Glomerular endothelial cell (primary cell): ENCODE measurements at places on chromosomes 6 and 20. TPM values are rescaled to one million over a fixed set of nuclear protein-coding genes. Genes with fewer than 3 reads are reported as not detected.
A peak's percentile ranks its signal among the peaks of the same experiment; 100 is the strongest.

DNA sequence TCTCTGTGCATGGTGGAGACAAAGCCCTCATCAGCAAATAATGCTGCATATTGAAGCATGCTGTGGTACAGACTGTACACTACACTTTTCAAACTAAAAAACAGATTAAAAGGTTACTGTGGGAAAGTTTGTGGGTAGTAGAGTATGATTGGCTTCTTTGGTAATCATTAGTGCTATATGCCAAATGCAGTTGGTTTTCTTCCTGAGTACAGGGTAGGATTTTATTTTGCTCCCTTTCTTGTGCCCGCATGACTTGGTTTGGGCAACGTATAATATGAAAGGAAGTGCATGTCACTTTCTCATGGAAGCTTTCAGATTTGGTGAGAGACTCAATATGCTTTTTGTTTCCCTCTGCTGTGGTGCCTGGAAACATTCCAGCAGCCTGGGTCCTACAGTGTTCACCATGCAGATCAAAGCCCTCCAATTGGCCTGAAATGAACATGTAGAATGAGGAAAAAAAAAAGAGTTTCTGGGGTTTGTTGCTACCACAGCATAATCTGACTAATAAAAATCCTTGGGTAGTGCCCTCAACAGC, 270.7 kb upstream of the ADGRB3 start:
- no peak for DNase-seq

SLC25A27 gene
- 2.2 and 2.6 TPM in 2 replicates for total RNA-seq

GRCh38 chr6:152087096-152087495, 279.6 kb downstream of the ESR1 start:
- DNase-seq: no peak

DNA sequence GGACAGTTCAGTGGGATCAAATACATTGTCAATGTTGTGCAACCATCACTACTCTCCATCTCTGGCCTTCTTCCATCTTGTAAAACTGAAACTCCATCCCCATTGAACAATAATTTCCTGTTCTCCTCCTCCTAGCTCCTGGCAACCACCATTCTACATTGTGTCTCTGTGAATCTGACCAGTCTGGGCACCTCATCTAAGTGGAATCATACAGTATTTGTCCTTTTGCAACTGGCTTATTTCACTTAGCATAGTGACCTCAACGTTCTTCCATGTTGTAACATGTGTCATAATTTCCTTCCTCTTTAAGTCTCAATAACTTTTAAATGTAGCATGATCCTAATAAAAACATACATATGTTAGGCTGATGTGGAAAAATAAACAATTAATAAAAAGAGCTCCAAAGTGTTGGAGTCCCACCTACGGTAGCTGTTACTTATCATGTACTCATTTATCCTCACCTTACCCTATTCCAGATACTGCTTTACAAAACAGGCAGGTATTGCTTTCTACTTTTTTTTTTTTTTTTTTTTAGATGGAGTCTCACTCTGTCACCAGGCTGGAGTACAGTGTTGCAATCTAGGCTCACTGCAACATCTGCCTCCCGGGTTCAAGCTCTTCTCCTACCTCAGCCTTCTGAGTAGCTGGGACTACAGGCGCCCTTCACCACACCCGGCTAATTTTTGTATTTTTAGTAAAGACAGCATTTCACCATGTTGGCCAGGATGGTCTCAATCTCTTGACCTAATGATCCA, 91.9 kb downstream of the TNFAIP3 start:
- no peak for DNase-seq

DNA sequence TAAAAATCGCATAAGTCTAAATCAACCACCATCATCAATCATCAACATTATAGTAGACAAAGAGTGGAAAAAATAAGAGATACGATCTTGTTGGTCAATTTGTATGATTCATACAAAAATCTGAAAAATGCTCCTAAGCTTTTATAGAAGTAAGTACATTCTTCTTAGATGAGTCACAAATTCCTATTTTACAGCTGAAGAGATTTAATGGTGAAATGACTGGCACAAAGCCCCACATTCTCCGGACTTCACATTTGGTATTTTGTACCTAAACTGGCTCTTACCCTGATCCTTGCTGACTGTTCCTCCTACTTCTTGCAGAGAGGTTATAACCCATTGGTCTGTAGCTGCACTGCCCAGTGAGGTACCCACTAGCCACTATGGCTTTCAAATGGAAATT, 29.9 kb upstream of the PREP start:
- DNase-seq: peak; percentile 68

DNA sequence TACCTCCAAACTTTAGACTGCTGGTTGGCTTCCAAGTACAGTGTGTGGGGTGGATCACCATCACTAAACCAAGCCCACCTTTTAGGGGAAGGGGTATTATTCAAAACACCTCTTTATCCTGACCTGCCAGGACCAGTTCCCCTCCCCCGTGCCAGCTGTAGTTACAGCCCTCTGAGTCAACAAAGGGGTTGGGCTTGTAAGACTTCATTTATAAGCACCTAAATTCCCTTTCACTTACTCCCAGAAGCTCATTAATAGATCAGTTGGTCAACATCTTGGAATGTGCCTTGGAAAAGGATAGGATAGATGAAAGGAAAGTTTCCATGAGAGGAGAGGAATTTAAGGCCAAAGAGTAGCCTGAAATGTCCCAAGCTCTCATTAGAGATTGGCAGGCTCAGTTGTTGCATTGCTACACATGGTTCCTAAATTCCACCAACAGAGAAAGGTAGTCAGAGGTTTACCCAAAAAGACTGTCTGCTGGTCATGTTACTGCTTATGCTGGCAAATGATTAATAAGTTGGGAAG, 59.2 kb downstream of the TNFAIP3 start:
- no peak for DNase-seq

TRDN gene
- not detected in 2 replicates for total RNA-seq

SLC12A5 gene
- total RNA-seq: 0.34 and 2.2 TPM in 2 replicates

DNA sequence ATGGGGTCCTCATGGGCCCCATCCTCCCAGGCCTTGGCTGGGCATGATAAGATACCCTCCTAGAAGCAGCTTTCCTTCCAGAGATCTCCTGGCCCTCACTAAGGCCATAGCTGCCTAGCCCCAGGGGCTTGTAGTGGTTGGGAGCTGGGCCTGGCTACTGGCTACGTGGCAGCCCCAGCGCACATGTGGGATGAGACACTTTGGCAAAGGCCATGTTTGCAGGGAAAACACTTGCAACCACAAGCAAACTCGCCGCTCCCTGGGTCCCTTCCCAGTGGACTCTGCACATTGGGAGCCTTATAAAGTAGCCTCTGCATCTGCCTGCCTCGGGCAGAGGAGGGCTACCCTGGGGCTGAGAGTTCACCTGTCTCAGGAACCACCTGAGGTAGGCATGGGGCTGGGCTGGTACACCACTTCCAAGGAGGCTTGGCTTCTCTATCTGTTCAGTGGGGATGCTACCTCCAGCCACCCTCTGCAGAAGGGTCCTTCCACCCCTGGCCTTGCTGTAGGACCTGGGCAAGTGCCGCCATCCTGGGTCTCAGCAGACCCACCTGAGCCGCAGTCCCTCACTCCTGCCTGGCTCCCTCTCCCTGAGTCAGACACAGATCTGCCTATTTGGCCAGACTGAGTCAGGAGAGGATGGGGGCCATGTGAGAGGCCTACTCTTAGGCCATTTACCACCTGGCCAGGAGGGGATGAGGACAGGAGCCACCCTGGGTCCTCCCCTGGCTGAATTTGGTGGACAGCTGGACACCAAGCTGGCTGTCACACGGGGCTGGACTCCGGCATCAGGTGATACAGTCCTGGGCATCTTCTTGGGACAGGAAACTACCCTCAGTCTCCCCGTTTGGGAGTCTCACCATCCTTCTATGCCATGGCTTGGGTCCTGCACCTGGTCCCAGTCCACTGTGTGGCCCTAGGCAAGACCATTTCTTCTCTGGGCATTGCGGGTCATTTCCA, at the start of gene BPIFB2:
TSS of gene BPIFB2 (plus strand) at position 329 of the 960 bp plus-strand sequence. CDS start 871 bp downstream, outside the sequence.
- no peak for DNase-seq

GRCh38 chr6:44335631-44336030, 6.8 kb upstream of the SPATS1 start:
- no peak for DNase-seq

- no peak for DNase-seq
These were observed 40.9 kb downstream of the EYA2 start for GRCh38 chr20:46935394-46936017.

CST2 gene
- total RNA-seq: not detected in 2 replicates

DNA sequence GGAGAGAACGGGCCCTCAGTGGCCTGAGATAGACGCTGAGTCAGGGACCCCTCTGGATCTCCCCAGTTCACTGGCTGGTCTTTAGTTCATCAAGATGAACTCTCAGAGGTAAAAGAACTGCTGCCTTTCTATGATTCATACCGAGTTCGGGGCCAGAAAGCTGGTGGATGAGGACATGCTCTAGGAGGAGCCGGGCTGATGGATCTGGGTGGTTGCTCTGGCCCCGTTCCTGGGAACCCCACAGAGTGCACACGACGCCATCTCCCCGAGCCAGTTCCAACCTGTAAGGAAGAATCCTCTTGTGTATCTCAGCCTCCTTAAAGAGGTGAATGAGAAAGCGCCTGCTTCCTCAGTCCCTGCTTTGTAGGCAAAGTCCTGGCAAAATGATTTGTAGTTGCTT, 142.6 kb upstream of the PDE10A start:
- DNase-seq: no peak

DNA sequence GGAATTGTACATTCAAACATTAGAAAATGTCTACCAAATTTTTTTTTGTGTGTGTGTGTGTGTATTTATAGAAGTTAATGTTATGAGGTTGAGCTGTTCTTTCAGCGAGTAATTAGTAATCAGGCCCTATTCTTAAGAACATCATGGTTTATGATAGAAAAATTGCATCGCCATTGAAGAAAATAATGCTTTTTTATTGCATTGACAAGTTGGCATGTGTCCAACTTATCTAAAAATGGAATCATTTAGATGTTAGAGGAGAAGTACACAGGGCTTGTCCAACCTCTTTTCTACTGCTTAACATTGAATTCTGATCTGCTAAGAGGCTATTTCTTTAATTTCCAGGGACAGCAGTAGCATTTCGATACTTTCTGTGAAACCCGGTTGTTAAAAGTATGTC, 61.6 kb upstream of the ADGRG6 start:
- no peak for DNase-seq

LGSN gene
- not detected in 2 replicates for total RNA-seq
